ENCODE measurements at places on chromosomes 16 and 17.

DNA sequence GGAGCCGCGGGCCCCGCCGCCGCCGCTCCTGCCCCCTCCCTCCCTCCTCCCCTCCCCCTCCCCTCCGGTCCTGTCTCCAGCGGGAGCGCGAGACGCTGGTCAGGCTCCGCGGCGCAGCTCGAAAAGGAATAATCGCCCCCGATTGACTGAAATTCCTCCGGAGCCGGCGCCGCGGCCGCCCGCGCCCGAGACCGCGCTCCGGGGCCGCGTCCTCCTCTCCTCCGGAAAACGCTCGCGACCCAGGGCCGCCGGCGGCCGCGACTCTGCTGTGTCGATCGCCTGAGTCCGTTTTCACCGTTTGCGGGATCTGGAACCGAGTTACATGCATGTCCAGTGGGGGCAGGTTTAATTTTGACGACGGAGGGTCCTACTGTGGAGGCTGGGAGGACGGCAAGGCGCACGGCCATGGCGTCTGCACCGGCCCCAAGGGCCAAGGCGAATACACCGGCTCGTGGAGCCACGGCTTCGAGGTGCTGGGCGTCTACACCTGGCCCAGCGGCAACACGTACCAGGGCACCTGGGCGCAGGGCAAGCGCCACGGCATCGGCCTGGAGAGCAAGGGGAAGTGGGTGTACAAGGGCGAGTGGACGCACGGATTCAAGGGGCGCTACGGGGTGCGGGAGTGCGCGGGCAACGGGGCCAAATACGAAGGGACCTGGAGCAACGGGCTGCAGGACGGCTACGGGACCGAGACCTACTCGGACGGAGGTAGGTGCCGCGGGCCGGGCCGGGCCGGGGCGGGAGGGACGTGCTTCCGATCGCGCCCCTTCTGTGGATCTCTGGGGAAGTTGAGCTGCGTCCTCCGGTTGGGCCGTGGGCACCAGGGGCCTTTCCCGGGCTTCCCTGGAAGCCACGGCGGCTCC, 744 bp downstream of the JPH3 start:
- no peak for DNase-seq

DNA sequence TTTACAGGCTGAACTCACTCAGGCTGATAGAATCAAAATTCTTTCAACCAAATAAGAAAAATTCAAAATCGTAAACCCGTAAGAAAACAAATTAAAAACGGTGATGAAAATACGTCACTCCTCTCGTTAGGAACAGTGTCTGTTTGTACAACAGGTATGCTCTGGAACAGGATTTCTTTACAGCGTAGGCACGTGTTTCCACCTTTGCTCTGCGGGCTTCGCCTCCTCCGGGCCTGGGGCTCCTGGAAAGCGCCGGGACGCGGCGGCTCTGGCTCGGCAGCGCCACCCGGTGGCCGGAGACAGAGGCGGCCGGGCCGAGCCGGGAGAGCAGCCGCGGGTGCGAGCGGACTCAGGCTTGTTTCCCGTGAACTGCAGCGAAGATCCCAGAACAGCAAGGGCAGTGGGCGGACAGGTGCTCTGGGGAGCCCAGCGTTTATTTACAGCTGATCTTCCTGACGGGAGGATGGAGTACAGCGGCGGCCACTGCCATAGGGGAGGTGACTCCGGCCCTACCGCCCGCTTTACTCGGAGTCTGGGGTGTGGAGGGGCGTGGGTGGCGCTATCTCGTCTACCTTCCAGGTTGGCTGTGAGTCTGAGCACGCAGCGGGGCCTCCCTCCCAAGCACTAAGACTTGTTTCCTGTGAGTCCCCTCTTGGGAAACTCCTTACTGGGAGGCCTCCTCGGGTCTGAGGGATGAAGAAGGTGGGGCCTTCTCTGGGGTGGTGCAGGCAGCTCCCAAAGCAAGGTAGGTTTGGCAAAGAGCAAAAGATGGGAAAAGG, 40.5 kb upstream of the ATP2A3 start:
- DNase-seq: peak; percentile 54

GRCh38 chr17:7224661-7225111, 4.9 kb downstream of the ACADVL start:
- DNase-seq: no peak

DNA sequence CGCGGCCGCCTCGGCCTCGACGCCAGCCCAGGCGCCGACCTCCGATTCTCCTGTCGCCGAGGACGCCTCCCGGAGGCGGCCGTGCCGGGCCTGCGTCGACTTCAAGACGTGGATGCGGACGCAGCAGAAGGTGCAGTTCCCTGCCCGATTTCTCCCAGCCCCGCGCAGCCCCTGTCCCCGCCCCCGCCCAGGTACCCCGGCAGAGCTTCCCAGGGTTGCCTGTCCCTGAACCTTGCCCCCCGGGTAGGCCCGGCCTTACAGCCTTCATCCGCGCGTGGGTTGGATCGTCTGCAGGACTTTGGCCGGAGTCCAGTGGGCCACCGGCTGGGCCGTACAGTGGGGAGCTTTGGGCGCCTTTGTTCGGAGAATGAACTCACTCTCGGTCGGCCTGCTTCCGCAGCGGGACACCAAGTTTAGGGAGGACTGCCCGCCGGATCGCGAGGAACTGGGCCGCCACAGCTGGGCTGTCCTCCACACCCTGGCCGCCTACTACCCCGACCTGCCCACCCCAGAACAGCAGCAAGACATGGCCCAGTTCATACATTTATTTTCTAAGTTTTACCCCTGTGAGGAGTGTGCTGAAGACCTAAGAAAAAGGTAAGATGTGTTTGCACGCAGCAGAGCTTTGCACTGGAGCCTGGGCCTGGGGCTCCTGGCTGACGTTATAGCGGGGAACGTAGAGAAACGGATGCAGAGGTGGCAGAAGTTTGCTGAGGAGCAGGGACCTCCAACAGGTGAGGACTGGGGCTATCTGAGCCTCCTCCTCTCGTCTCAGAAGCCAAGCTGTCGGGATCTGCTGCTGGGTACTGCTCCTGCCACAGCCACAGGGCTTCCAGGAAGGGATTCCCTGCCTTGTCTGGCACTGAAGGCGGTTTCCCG, 593 bp downstream of the GFER start:
- DNase-seq: no peak

DNA sequence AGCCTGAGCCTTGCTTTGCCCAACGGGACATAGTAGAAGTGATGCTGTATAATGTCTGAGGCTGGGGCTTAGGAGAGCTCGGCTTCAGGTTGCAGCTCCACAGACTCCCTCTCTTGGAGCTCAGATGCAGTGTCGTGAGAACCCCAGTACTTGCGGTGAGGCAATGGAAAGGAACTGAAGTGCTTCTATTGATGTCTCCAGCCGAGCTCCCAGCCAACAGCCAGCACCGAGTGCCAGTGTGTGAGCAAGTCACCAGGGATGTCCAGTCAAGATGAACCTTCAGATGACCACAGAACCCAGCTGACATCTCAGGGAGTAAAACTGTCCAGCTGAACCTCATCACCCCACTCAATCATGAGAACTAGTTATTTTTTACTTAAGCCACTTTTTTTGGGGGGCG, 268.1 kb downstream of the IRF8 start:
- DNase-seq: no peak

GRCh38 chr17:62631086-62631935, 3.8 kb downstream of the MRC2 start:
- DNase-seq: no peak

DNA sequence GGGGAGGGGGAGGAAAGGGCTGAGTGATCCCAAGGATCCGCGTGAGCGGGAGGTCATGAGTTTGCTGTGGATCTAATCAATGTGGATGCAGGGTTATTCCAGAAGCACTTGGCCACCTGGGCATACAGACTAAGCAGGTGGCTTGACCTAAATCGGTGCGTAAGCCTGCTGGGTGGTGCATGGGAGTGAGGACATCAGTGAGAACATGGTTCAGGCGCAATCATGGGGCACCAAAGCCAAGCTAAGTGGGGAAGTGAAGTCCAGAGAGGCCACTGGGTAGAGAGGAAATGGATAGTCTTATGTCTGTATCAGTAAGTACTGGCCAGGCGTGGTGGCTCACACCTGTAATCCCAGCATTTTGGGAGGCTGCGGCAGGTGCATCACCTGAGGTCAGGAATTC, 18.9 kb upstream of the MFSD6L start:
- no peak for DNase-seq

DNA sequence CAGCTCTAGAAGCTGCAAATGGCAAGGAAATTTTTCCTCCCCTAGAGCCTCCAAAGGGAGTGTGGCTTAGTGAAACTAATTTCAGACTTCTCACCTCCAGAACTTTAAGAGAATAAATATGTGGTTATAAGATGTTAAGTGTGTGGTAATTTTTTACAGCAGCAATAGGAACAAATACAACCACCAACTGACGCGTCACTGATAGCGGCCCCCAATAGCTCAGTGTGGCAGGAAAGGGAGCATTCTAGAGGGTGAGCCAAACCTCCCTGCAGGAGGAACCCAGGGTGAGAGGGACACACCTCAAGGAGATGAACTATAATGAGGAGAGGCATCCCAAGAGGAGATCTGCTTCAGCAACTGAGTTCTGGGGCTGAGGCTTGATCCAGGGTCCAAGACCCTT, 4.0 kb downstream of the CCL4 start:
- no peak for DNase-seq

GRCh38 chr17:64425191-64425590, 23.7 kb upstream of the MILR1 start:
- DNase-seq: no peak

- no peak for DNase-seq
These were observed 2.5 kb downstream of the TLCD3B start for GRCh38 chr16:30028438-30029076.

DNA sequence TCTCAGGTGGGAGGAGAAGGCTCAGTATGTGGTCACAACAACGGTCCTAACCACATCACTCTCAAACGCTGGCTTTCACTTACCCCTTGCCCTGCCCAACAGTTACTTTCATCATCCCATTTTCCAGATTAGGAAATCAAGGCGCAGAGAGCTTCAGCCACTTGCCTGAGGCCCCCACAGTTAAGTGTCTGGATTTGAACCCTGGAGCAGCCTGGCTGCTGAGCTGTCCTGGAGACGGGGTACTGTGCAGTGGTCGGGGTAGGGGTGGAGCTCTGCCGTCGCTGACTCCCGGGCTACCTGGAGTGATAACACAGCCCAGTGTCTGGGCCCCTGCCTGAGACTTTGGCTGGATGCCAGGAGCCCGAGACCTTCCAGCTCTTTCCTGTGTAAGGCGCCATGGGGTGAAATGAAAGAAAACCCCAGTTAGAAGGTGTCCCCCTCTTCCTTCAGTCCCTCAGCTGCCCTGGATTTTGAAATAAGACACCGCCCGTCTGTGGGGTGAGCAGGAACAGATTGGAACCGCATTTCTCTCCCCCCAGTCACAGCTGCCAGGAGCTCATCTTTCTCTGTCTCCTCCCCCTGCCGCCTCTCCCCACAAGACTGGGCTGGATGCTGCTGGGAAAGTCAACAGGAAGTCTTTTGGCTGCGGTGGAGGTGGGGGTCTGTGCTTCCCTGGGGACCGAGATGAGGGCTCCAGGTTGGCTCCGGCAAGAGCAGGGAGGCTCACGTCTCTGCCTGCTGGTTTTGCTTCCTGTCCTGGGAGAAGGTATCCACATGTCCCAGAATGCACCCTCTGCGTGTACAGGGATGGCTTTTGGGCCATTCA, 280.2 kb downstream of the SEC14L1 start:
- no peak for DNase-seq

GRCh38 chr16:50602531-50603205, 54.5 kb downstream of the NKD1 start:
- DNase-seq: peak; percentile 32

DNA sequence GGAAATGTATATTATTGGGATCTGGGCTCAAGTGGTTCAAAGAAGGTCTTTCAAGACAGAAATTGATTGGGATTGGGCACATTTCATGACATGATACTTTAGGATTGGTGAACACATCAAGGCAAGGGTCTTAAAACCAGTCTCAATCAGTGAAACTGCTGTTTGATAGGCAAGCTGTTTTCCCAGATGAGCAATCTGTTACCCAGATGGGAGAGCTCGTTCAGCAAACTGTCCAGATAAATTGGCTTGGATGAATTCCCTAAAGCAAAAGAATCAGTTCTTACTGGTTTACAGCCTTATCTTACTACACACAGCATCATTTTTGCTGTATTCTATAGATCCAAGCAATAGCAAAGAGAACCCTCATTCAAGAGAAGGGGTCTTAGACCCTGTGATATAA, 31.0 kb upstream of the CNEP1R1 start:
- DNase-seq: no peak

DNA sequence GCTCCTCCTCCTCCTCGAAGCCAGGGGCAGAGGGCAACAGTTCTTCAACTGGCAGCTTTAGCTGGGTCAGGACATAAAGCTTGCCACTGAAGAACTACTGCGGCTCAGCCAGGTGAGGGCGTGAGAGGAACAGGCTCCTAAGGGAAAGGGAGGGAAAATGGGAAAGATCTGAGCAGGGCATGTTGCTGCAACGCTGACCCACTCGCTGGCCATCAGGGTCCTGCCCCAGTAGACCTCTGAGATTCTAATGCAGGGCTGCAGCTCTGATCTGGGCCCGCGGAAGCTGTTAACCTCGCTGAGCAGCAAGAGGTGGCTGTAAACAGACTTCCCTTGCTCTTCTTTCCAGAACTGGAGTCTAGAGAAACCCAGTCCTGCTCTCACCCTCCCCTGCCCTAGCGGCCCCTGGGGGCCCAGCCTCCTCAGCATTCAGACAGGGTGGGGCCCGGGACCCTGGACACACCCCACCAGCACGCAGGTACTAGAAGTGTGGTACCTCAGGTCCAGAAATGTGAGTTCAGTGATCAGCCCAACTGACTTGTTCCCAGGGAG, 3.8 kb upstream of the TLCD2 start:
- DNase-seq: no peak

DNA sequence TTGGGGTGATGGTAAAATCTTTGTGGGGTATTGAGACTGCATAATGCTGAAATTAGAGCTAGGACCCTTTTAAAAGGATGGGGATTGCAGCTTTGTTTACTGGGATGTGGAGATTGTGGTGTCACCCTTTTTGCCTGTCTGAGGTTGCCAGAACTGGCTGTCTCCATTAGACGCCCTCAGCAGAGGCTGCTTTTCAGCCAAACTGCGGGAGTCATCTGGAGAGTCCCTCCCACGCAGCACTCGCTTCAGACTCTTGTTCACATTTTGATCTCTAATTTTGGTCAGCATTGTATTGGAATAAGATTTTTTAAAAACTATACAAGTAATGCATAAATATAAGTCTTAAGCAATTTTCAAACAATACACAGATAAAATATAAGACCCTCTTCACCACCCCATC, 27.9 kb upstream of the JPT2 start:
- no peak for DNase-seq

GRCh38 chr17:20280851-20281250, 186.5 kb downstream of the LGALS9B start:
- no peak for DNase-seq

DNA sequence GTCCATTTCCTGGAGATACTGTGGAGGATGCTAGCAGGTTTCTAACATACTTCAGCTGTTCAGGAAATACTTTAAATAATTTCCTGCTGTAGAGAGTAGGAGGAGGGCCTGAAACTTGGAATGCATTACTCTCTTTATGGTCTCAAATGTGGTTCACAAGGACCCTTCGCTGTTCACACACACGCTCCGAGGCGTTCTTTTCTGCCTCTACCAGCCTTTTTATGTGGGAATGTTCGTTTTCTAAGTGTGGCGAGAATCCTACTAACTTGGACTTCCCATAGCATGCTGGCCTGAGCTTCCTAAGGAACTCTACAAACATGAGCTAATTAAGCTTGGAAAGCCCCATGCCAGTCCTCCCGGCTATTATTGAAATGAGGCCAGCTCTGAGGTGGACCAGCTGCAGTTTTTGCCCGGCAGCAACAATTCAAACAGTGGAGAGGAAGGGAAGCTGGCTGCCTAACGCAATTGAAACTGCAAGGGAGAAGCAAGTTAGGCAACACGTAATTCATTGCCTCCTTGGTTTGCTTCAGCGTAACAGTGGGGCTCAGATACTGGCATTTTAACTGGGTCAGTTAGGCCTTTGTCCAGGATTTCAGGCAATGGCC, 18.9 kb downstream of the KPNA2 start:
- no peak for DNase-seq

GRCh38 chr17:58641887-58642311, 49.9 kb downstream of the TEX14 start:
- DNase-seq: no peak

Measured in stimulated activated CD4-positive, alpha-beta T cell treated with anti-CD3 and anti-CD28 coated beads, TNF-alpha, amount 100 ng/mL, for 1 hour (primary cell).